ENCODE measurements at places on chromosomes 5 and 9. TPM values are rescaled to one million over a fixed set of nuclear protein-coding genes. Genes with fewer than 3 reads are reported as not detected.

Gene PRDM9
- not detected for total RNA-seq

DNA sequence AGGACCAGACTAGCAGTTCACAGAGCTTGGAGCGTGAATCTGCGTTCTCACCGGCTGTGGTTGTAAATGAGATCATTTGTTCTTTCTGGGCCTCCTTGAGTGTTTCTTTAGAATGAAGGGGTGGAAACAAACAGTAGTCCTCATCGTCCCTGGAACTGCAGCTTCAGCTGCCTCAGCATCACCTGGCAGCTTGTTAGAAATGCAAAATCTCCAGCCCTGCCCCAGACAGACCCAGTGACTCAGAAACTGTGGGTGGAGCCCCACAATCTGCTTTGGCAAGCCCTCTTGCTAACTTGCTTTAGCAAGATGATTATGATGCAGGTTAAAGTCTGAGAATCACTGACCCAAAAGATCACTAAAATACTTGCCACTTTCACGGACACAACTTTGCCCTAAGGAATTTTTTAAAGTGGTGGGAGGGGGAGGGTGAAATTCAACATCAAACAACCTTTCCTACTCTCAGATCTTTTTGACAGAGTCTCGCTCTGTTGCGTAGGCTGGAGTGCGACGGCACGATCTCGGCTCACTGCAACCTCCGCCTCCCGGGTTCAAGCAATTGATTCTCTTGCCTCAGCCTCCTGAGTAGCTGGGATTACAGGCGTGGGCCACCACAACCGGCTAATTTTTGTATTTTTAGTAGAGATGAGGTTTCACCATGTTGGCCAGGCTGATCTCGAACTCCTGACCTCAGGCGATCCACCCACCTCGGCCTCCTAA, 86.0 kb downstream of the BRINP1 start:
- no peak for DNase-seq
- H3K36me3 ChIP-seq: no peaks in the 10 kb centered on the region
- H3K27ac ChIP-seq: no peak overlapping the region
- peak overlapping the region; percentile 25 for H3K4me3 ChIP-seq

- H3K27me3 ChIP-seq: no peaks in the 10 kb centered on the region
- H3K4me1 ChIP-seq: no peaks in the 10 kb centered on the region
- H3K27ac ChIP-seq: no peak overlapping the region
- no peaks in the 10 kb centered on the region for H3K36me3 ChIP-seq
- no peak overlapping the region for H3K4me3 ChIP-seq
Measured at GRCh38 chr9:7333719-7334118, 465.9 kb downstream of the DMAC1 start.

DNA sequence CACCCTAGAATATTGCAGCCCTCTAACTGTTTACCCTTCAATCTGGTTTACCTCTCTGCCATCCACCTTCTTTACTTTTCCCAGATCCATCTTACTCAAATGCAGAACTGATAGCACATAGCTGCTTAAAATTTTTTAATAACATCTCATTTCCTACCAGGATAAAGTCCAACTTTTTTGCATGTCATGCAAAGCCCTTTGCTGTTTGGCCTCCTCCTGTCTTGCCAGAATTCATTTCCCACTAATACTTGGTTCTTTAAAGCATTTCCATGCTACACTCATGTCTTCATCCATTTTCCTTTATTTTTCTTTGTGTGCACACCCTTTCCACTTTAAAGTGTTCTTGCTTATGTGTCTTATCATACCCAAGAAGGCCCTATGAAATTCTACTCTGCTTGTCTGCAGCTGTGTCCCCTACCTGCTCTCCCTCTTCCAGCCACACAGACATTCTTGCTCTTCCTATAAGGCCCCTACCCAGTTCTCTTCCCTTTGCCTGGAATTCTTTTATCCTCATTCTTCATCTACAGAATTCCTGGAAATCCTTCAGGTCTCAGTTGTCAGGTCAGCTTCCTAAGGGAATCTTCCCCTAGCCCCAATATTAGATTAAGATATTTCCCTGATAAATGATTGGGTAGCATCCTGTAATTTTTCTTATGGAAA, 50.3 kb downstream of the TLE4 start:
- peaks cover 13% of the 10 kb centered on the region for H3K36me3 ChIP-seq
- no peaks in the 10 kb centered on the region for H3K27me3 ChIP-seq
- DNase-seq: no peak
- peak overlapping the region; percentile 3 for H3K27ac ChIP-seq
- H3K4me3 ChIP-seq: no peak overlapping the region

DNA sequence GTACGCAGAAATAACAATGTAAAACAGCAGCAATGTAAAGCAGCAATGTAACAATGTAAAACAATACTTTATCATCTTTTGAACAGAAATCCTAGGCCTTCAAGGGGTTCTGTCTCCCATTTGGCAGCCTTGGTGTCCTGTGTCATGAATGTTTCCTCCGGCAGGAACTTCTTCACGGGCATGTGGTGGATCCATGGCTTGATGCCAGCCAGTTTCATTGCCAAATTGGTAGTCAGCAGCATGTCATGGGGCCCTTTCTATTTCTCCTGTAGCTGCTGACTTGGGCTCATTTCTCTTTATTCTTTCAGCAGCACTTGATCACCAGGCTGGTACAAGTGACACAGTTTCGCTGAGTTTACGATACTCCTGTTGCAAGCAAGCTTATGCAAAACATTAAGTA, 275.3 kb downstream of the HTR1A start:
- no peaks in the 10 kb centered on the region for H3K27me3 ChIP-seq
- H3K4me3 ChIP-seq: no peak overlapping the region
- H3K27ac ChIP-seq: no peak overlapping the region
- no peaks in the 10 kb centered on the region for H3K36me3 ChIP-seq

- H3K4me1 ChIP-seq: peaks cover 53% of the 10 kb centered on the region
- no peak for DNase-seq
- no peaks in the 10 kb centered on the region for H3K27me3 ChIP-seq
- H3K4me3 ChIP-seq: peak overlapping the region; percentile 61
Measured at GRCh38 chr9:133961226-133962165, 30.6 kb downstream of the VAV2 start.

DNA sequence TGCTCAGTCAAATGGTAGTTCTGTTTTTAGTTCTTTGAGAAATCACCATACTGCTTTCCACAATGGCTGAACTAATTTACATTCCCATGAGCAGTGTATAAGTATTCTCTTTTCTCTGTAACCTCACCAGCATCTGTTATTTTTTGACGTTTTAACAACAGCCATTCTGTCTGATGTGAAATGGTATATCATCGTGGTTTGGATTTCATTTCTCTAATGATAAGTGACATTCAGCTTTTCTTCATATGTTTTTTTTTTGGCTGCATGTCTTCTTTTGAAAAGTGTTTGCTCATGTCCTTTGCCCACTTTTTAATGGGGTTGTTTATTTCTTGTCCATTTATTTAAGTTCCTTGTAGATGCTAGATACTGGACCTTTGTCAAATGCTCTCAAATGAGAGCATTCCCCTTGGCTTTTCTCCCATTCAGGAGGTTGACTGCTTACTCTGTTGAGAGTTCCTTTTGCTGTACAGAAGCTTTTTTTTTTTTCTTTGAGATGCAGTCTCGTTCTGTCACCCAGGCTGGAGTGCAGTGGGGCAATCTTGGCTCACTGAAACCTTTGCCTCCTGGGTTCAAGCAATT, 58.7 kb upstream of the RGMB start:
- H3K27me3 ChIP-seq: no peaks in the 10 kb centered on the region
- H3K36me3 ChIP-seq: peaks cover 6% of the 10 kb centered on the region
- H3K4me3 ChIP-seq: no peak overlapping the region
- H3K4me1 ChIP-seq: no peaks in the 10 kb centered on the region

- no peaks in the 10 kb centered on the region for H3K36me3 ChIP-seq
- DNase-seq: no peak
- no peak overlapping the region for H3K4me3 ChIP-seq
- H3K4me1 ChIP-seq: no peaks in the 10 kb centered on the region
- peaks cover 5% of the 10 kb centered on the region for H3K27me3 ChIP-seq
Measured at GRCh38 chr9:1505489-1505888, 455.3 kb downstream of the DMRT2 start.

GRCh38 chr9:99819123-99819855, 2.4 kb upstream of the NR4A3 start:
- peaks cover 40% of the 10 kb centered on the region for H3K4me1 ChIP-seq
- DNase-seq: no peak
- H3K36me3 ChIP-seq: no peaks in the 10 kb centered on the region
- H3K27ac ChIP-seq: peak overlapping the region; percentile 96
- H3K4me3 ChIP-seq: peak overlapping the region; percentile 88

Measured in neural crest cell (in vitro differentiated cells).